ACHN (cell line): ENCODE measurements at places on chromosomes 7 and 10.

DNA sequence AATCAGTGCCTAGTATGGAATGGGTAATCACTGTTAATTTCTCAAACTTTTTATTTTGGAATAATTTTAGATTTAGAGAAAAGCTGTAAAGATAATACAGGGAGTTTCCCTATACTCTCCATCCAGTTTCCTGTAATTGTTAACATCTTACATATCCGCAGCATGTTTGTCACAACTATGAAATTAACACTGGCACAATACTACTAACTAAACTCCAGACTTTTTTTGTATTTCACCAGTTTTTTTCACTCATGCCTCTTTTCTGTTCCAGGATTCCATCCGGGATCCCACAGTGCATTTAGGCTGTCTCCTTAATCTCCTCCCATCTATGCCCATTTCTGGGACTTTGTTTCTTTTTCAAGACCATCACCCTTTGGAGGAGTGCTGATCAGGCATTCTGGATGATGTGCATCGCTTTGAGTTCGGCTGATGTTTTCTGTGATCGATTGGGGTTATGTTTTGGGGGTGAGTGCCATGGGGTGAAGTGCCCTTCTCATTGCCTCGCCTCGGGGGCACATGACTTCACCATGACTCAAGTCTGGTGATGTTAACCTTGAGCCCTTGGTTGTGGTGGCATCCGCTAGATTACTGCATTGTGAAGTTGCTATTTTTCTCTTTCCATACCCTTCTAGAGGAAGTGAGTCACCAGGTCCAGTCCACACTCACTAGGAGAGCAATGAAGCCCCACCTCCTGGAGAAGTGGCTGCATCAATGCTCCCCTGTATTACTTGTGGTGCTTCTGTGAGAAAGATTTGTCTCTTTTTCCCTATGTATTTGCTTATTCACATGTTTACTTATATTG, 43.9 kb upstream of the GRB10 start:
- peak; percentile 96 for DNase-seq

DNA sequence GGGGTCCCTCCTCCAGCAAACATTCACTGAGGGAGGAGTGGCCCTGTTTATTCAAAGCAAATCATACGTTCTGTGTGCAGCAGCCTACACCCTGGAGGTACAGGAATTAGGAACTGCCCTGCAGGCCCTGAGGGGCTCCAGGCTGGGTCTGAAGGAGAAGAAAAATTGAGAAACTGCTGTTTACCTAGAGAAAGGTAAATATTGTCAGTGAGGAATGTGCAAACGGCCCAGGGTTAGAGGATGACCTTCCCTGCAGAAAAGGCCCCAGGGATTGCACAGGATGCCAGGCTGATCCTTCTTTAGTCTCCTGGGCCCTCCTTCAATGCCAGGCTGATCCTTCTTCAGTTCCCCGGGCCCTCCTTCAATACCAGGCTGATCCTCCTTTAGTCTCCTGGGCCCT, 5.7 kb downstream of the CALML5 start:
- DNase-seq, result no peak

GRCh38 chr7:32153006-32153405, 82.8 kb upstream of the PDE1C start:
- no peak for DNase-seq

- no peak for DNase-seq
These were observed 11.6 kb downstream of the CFAP43 start for GRCh38 chr10:104220522-104220921.

DNA sequence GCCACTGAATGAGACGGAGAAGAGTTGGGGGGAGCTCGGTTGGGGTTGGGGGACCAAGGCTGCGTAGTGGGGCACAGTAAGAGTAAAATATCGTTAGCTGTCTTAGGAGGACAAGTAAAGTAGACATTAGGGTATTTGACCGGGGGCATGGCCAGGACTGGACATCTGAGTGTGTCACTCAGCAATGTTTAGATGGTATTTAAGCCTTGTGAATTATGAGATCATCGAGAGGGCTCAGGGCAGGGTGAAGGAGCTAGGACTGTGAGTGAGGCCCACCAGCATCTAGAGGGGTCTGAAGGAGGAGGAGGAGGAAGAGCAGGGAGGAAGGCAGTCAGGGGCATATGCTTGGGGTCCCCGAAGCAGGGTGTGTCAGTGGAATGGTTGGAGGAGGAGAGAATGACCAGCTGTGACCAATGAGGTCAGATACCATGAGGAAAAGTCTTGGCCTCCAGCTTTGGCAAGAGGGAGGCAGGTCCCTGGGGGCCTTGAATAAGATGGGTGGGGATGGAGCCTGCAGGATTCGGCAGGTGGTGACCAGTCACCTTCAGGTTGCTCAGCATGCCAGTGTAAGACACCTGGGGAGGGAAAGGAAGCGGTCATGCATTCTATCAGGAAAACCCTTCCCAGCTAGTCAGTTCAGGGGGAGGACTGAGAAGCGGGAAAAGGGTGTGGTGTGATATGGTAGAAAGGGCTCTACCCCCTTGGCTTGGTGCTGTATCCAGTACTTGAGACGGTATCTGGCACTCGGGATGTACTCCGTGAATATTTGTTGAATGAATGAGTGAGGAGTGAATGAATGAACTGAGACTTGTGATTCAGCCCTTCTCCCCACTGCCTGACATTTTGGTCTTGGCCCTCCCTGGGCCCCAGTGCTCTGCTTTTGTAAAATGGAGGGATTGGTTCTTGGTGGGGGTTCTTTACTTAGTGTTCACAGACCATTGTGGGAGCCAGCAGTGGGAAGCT, 34.8 kb upstream of the SH2D4B start:
- DNase-seq, result no peak

DNA sequence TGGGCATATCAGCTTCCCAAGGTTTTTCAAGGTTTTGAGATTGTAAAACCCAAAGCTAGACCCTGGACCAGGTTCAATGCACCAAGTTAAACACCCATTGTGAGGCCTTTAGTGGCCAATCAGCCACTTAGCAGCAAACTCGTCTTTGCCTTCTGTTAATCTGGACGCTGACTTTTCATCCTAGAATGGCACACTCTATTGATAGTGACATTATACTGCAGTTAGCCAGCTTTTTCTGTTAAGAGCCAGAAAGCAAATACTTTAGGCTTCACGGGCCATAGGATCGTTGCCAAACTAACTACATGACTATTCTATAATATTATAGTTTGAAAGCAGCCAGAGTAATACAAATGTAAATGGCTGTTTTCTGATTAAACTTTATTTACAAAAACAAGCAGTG, 51.3 kb downstream of the VKORC1L1 start:
- no peak for DNase-seq

DNA sequence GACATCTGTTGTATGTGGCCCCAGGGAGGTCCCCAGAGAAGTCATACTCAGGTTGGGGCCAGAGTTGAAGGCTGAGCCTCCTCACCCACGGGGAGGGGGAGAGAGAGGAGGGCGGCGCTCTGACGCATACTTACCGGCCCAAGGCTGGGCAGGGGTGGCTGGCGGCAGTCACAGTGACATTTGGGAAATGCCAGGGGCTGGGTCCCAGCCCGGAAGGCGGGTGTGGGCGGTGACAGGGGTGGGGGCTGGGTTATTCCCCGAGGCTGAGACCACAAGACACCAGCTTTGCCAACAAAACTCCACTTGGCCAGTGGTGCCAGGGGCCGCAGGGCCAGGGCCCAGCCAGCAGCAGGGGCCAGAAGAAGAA, 41.1 kb downstream of the RASGEF1A start:
- DNase-seq, result no peak

- DNase-seq, result no peak
These were observed 51.1 kb upstream of the ZNF107 start for GRCh38 chr7:64614812-64615211.

GRCh38 chr10:29957236-29957635, 102.2 kb downstream of the JCAD start:
- no peak for DNase-seq

- no peak for DNase-seq
These were observed 349.7 kb upstream of the MBL2 start for GRCh38 chr10:53122281-53122680.

DNA sequence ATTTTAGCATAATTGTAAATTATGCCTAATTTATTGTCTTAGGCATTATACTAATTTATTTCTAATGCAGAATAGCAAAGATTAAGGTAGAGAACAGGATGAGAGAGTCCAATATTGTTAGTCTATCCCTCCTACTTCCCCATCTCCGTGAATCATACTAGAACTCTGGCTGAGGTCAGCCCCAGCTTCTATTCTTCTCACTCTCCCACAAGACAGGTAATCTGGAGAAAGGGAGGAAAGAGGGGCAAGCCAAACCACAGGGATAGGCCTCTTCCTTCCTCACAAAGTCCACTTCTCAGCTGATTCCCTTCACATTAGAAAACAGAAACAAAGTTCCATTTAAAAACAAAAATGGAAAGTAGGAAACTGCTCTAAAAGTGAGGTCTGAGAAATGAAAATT, 117.5 kb upstream of the LAMB4 start:
- DNase-seq, result no peak

DNA sequence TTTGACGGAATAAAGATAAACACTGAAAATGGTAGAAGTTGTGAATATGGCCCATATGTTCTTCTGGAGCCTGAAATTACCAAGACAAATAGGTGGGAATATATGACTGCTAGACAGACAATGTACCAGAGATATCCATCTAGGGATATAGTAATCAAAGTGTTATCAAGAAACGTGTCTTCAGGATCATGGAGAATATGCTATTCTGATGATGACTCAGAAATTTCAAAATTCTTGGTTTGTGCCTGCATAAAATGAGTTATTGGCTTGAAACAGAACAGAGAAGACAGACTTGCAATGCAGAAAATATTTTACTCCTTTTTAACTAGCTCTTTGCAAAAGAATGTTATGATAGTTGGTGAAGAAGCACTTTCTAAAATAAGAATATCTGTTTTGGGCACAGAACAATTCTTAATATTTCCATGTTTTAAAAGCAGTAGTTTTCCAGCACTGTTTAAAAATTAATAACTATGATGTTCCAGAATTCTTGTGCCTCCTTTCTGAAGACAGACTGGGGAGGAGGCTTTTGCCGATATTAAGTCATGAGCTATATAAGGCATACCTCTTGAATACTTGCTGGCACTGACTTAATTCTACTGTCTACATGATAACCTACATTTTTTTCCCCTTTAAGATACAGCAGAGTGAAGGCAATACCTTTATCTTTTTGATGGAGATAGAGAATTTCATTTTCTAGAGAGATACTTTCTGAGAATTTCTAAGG, 34.4 kb upstream of the CABCOCO1 start:
- peak; percentile 8 for DNase-seq

GRCh38 chr7:916291-916941, 38.1 kb downstream of the ADAP1 start:
- no peak for DNase-seq

GRCh38 chr7:135617781-135618180, 44.5 kb upstream of the STMP1 start:
- DNase-seq, result no peak

GRCh38 chr10:33859319-33860022, 525.0 kb upstream of the NRP1 start:
- no peak for DNase-seq

- no peak for DNase-seq
These were observed 523.9 kb upstream of the MGMT start for GRCh38 chr10:128943111-128943510.

- no peak for DNase-seq
These were observed 31.1 kb downstream of the CAMK2G start for GRCh38 chr10:73843261-73843660.

GRCh38 chr10:128912568-128913311, 554.3 kb upstream of the MGMT start:
- no peak for DNase-seq

DNA sequence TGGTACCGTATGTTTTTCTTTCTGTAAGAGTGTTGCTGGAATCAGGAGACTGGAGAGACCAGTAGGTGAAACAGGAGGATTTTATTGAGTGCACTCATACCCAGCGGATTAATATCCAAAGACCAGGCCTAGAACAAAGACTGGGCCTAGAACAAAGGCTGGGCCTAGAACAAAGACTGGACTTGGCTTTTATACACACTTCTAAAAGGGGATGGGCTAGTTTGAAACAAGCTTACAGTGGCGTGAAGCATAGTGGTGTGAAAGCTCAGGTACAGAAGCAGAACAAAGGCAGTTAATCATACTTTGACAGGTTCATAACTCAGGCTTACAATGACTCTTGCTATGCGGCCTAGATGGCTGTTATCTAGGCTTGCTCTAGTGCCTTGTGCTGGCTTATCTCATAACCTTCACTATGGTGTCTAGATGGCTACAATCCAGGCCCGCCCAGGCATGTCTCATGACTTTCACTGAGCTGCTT, 67.7 kb downstream of the TRIM24 start:
- peak; percentile 24 for DNase-seq
